ENCODE measurements at places on chromosomes 1 and 21. TPM values are rescaled to one million over a fixed set of nuclear protein-coding genes. Genes with fewer than 3 reads are reported as not detected.

Gene KRTAP19-5
- not detected for total RNA-seq

DNA sequence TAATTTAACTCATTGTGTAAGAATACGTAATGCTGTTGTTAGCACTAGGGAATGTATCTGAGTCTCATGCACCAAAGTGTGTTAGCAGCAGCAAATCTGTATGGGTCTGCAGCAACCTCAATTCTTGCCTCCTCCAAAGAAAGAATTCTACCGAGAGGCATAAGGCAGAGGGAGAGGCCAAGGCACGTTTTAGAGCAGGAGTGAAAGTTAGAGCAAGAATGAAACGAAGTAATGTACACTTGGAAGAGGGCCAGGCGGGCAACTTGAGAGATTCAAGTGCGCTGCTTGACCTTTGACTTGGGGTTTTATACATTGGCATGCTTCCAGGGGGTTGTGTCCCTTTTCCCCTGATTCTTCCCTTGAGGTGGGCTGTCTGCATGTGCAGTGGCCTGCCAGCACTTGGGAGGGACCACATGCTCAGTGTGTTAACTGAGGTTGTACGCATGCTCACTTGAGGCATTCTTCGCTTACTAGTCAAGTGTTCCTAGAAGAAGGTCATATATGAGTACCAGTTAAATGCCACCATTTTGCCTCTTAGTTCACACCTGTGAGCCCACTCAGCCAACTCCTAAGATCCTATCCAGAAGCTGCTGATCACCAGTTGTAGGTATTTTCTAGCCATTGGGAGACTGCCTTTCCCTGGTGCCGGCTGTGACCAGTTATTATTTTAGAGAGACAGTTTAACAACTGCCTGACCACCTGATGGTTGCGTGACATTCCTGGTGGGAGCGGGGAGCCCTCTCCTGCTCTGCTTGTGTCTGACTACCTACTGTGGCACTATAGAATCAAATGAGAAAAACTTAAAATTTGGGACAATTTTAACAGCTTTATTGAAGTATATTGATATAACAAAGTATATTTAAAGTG, 2.7 kb upstream of the CNN3 start:
- no peak for DNase-seq

GRCh38 chr1:5507340-5507739, 484.9 kb downstream of the NPHP4 start:
- no peak for DNase-seq

- DNase-seq: no peak
These were observed 118.2 kb downstream of the RIPK4 start for GRCh38 chr21:41648591-41649031.

- no peak for DNase-seq
These were observed 156.0 kb upstream of the RAB4A start for GRCh38 chr1:229114850-229115365.

All from WTC11 (cell line).